A172 (cell line): ENCODE measurements at places on chromosomes 6 and 20. TPM values are rescaled to one million over a fixed set of nuclear protein-coding genes. Genes with fewer than 3 reads are reported as not detected.

The MDN1 gene
- total RNA-seq: 7.1 and 15.3 TPM in 2 replicates

The MLIP gene
- total RNA-seq: 0.81 and 1.1 TPM in 2 replicates

The CFAP61 gene
- 0.16 and 0.22 TPM in 2 replicates for total RNA-seq

The CABLES2 gene
- total RNA-seq: 10.4 and 12.9 TPM in 2 replicates

The TGM3 gene
- total RNA-seq: 0.53 TPM in 1 of 2 replicates, not detected in the other

The DLK2 gene
- 0.81 and 3.0 TPM in 2 replicates for total RNA-seq

The PTGIS gene
- 0.07 and 0.14 TPM in 2 replicates for total RNA-seq

The CST9 gene
- not detected in 2 replicates for total RNA-seq

The PRKN gene
- total RNA-seq: 0.41 and 0.43 TPM in 2 replicates

The CRIP3 gene
- not detected in 2 replicates for total RNA-seq

The SLC22A16 gene
- not detected in 2 replicates for total RNA-seq

The SGK2 gene
- total RNA-seq: not detected in 2 replicates

The EPHA7 gene
- total RNA-seq: not detected in 2 replicates

The REM1 gene
- total RNA-seq: not detected in 2 replicates
